NCI-H2171 treated with DMSO at 0.1 percent for 48 hours (cell line): ENCODE measurements at places on chromosomes 5 and 9.
A peak's percentile ranks its signal among the peaks of the same experiment; 100 is the strongest.

DNA sequence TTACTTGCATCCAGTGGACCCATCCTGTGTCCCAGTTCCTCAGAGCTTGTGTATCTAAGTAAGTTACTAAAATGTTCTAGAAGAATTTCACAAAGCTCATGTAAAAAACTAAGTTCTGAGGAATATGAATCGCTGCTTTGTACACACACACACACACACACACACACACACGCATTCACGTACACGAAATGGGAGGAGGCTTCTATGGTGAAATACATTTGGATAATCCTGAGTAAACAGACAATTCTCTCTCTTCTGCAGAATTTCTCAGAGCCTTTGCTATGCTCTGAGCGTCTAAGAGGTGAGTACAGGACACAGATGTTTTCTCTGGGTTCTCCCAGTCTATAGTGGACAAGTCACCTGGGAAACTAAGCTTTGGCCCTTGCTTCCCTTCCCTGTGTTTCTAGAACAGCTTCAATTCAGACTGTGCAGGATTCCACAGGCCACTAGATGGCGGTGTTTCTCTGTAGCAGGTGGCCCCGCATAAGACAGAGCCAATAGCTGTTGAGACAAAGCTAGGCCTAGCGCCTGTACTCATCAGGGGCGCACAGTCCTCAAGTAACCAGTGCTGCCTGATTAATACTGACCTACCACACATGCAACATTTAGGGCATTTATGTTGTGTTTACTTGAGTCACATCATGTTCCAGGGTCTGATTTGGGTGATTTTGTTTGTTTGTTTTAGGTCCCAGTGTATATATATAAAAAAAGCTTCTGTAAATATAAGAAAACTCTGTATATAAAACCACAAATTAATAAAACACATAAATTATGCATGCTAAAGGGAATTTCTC lies 114.8 kb downstream of the LIFR start:
- peak; percentile 97 for DNase-seq

DNA sequence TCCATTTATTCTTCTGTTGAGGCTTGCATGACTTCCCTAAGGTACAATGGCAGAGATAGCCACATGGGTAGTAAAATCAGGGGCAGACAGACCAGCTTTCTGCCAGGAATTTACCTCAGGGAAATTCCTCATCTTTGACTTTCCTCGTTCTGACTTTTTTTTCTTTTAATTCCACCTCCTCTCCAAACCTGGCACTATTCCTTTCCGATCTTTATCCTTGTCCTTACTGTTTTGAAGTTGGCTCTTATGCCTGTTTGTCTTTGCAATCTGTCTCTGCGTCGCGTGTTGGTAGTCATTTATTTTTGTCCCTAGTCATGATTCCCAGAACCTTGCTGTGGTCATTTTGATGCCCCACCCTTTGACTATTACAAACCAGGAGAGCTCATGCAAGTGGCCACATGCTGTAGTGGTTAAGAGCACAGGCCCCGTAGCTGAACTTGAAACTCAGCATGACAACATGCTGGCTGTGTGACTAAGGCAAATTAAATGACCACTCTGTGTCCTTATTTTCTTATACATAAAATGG lies 19.0 kb downstream of the TMC1 start:
- DNase-seq, result no peak

DNA sequence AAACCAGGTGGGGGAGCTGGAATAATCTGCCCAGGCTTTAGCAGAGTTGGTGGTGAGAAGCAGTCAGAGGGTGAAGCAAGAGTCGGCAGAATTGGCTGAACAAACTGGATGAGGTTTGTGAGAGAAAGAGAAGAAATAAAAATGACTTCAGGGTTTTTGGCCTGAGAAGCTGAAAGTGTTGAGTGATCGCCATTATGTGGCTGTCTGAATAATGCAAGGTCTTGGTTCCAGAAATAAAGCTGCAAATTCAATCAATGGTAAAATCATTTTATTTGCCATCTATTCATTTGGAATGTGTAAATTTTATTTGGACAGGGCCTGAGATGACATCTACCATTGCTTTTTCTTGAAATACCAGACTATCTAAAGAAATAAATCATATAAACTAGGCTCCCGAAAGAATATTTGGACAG lies 50.4 kb upstream of the DAB2 start:
- no peak for DNase-seq

- DNase-seq, result no peak
Observed at GRCh38 chr5:76356887-76357286, 46.2 kb upstream of the IQGAP2 start.

DNA sequence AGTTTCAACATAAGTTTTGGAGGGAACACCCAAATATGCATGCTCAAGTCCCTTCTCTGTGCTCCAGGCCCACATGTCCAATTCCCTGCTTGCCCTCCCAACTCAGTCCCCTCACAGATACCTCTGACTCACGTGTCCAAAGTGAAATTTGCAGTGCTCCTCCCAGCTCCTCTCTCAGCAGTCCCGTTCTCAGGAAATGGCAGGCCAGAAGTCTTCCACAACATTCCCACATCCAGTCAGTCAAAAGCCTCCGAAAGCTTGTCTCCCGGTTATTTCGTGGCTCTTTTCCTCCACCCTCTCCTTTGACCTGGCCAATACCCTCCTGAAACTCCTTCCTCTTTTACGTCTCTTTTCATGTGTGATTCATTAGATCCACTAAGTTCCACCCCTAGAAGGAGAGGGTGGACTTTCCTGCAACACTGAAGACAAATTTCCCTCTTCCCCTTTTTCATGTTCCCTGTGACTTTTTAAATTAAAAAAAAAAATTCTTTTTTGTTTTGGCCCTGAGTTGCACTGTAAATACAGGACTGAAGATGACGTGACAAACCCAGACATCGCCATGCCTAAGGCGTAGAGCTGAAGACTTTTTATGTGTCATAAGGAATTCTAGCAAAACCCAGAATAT lies 12.8 kb upstream of the MGAT1 start:
- DNase-seq, result no peak

GRCh38 chr5:115589043-115589442 lies 13.2 kb downstream of the TICAM2 start:
- no peak for DNase-seq

DNA sequence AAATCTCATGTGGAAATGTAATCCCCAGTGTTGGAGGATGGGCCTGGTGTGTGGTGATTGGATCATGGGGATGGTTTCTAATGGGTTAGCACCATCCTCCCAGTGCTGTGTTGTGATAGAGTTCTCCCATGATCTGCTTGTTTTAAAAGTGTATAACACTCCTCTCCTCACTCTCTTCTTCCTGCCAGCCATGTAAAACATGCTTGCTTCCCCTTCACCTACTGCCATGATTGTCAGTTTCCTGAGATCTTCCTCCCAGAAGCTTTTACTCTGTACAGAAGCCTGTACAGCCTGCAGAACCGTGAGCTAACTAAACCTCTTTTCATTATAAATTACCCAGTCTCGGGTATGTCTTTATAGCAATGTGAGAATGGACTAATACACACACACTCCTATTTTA lies 499.1 kb downstream of the RASEF start:
- DNase-seq, result no peak

- DNase-seq, result no peak
Observed at GRCh38 chr5:34918025-34918424, 2.5 kb downstream of the BRIX1 start.

DNA sequence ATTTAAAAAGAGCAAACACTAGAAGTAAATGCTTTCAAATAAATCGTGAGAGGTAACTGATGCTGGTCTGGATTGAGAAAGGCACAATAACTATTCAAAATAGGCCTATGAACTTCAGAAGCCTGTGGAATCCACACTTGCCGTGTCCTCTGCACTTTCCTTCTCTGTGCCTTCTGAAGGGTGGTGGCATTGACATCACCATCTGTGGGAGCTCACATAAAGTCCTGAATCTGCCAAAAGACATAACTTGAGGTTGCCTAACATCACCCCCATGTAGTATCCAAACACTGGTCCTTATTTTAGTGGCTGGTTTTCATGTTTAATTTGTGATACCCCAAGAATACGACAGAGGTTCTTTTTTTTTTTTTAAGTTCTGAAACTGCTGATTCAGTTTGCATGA lies 59.8 kb downstream of the IRF1 start:
- DNase-seq, result no peak

DNA sequence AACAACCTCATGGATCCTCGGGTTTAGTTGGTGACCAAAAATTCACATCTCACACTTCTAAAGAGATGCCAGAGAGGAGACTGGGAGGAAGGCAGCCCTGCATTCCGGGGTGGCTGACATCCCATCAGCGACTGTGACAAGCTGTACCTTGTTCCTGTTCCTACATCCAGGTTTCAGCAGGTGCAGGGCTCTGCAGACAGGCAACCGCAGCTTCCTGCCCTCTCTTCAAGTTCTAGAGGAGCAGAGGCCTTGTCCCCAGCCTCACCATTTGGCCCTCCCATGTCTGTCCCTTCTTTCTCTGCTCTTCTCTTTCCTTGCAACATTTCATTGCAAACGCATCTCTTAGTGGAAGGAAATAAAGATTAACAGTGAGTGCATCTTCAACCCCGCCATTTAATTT lies 454.6 kb downstream of the IRX1 start:
- DNase-seq, result no peak

- no peak for DNase-seq
Observed at GRCh38 chr5:513216-514100, 10.8 kb downstream of the SLC9A3 start.

DNA sequence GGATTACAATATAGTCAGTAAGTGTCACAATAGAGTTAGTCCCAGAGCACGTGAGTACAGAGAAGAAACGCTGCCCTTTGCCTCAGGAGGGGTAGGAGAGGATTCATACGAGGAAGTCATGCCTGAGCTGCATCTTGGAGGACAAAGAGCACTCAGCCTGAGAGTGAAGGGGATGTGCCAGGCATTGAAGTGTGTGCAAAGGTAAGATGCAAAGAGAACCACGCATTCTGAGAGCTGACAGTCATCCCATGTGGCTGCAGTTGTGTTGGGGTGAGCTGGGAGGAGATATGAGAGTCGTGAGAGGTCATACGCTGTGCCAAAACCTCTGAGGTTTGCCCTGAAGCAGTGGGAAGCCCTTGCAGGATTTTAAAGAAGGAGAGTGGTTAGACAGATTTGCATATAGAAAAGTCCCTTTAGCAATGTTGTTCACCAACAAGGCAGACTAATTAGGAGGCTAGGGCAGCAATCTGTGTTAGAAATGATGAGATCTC lies 97.5 kb downstream of the PIP5K1B start:
- DNase-seq, result no peak

GRCh38 chr9:88425538-88425950 lies 37.3 kb downstream of the SPIN1 start:
- no peak for DNase-seq

- no peak for DNase-seq
Observed at GRCh38 chr9:77710965-77711648, 63.0 kb upstream of the GNA14 start.

DNA sequence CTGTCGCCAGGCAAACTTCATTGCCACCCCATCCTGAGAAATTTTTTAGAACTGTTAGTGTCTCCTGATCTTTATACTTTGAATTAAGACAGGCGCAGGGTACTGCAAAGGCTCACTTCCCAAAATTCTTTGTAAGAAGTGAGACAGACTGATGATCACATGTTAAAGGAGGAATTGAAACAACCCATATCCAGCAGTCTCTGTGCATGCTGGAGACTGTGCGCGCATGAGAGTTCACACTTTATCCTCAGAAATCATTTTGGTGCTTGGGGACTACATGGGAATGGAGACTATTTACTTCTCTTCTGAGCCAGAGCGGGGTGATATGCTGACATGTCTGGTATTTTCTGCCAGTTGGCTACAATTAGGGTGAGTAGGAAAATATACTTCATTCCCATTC lies 91.2 kb downstream of the ZNF474 start:
- no peak for DNase-seq

DNA sequence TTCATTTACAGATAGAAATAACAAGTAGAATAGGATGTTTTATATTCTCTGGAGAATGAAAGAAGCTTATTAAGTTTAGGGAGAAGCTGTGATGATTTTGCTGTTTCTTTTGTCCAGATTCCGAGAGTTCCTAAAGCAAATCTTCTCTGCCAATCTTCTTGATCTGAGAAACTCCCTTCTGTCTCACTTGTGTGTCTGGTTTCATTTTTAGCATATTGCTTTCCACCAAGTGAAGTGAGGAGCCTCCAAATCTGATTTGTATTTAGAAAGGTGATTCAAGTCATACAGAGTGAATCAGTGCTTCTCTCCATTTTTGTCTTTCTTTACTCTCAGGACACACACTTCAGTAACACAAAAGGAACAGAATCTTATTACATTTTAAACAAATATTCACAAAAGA lies 48.4 kb downstream of the STX17 start:
- no peak for DNase-seq

- no peak for DNase-seq
Observed at GRCh38 chr9:35552376-35552775, 52.7 kb upstream of the TESK1 start.

GRCh38 chr5:149381261-149381985 lies 2.3 kb upstream of the IL17B start:
- DNase-seq, result no peak

GRCh38 chr9:127941062-127941960 lies 3.7 kb upstream of the DPM2 start:
- DNase-seq, result no peak

- peak; percentile 81 for DNase-seq
Observed at GRCh38 chr5:66769839-66770617, 173.8 kb downstream of the MAST4 start.

- no peak for DNase-seq
Observed at GRCh38 chr5:149576021-149576420, 5.3 kb upstream of the ARHGEF37 start.

DNA sequence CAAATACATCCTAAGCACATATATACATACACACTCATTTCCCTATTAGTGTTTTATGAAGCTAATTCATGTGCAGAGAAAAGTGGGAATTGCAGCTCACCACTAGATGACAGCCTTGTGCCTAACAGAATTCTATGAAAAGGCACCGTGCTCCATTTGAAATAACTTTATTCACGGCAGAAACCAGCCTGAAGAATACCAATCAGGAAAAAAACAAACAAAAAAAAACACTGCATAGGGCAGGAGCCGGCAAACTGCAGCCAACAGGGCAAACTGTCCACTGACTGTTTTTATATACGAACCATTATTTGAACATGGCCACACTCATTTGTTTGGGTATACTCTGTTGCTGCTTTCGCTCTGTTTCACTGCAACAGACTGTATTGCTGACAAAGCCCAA lies 33.6 kb downstream of the ERMP1 start:
- DNase-seq, result peak; percentile 66

- no peak for DNase-seq
Observed at GRCh38 chr5:36730537-36731216, 124.3 kb downstream of the SLC1A3 start.

GRCh38 chr5:2135354-2135753 lies 252.6 kb upstream of the IRX4 start:
- DNase-seq, result no peak

- DNase-seq, result no peak
Observed at GRCh38 chr5:94711785-94712184, 93.3 kb downstream of the SLF1 start.

DNA sequence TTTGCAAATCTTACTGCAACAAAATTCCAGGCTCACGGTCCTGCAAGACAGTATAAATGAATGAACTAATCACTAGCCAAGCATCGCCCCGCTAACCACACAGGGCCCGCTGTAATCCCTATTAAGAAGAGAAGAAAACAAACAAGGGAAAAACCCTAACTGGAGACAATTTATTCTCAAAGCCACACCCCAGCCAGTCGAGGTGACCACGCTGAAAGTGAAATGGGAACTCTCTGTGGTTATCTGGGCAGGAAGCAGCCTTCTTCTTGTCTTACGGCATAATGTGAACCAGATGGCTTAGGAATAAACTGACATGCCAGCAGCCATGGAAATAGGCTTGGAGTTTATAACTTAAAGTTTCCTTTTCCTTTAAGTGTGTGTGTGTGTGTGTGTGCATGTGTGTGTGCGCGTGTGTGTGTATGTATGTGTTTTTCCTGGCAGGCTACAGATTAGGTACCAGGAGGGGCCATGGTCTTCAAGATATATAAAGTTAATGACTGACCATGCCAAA lies 120.2 kb downstream of the SEMA6A start:
- DNase-seq, result no peak
